ENCODE measurements at places on chromosomes 1 and 21.

- DNase-seq: no peak
Observed at GRCh38 chr1:209527372-209527771, 56.1 kb upstream of the CAMK1G start.

DNA sequence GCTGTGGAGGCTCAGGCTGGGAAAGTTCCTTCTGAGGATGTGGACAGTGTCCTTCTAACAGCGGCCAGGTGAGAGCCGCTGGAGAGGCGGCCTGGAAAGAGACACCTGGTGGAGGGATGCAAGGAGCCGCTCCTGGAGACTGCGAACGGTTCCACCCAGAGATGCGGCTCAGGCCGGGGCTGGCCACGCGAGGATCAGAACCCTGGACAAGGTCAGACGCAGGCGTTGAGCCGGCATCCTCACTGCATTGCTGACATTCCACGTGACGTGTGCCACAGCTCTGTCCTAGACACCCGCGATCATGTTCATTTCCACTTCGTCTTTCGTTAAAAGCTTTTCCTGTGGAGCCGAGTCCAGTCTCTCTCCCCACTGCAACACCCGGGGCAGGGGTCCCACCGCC lies 28.8 kb downstream of the CFAP74 start:
- DNase-seq: no peak

DNA sequence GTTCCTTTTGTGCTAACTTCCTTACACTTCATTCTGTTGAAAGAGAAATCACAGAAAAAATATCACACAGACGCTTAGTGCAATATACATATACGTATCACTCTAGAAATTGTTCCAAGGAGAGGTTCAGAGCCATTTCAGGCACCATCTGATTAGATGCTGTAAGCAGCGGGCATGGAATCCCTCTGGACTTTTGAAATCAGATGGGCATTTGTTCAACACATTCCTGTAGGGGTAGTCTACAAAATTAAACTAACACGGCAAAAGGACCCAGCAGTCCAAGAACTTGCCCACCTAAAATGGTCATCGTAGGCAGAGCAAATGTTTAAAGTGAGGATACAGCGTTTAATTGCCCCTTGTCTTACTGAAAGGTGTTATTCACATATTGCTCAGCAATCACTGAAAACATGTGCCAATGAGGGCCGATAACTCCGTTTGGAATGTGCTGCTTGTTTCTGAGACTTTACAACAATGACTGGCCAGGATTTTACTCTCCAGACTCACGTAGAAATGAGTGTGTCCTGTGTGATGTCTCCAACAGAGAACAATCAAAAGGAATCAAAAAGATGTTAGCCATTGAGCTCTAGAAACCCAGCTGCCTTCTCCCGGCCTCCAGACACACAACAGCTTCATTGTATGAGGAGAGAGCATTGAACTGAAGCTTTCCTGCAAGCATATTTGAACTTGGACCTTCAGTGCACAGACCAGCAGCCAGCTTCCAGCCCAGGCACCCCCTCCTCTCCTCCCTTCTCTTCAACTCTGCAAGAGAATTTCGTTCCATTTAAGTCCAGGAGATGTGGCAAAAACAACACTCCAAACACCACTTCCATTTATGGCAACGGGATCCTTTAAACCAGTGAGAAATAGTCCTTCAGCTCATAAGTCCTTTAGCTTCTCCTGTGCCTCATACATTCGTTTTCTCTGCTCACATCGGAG lies 32.1 kb upstream of the ADORA3 start:
- no peak for DNase-seq

GRCh38 chr1:83559129-83559840 lies 439.6 kb downstream of the TTLL7 start:
- DNase-seq: no peak

- no peak for DNase-seq
Observed at GRCh38 chr1:19337289-19337688, 25.2 kb downstream of the SLC66A1 start.

DNA sequence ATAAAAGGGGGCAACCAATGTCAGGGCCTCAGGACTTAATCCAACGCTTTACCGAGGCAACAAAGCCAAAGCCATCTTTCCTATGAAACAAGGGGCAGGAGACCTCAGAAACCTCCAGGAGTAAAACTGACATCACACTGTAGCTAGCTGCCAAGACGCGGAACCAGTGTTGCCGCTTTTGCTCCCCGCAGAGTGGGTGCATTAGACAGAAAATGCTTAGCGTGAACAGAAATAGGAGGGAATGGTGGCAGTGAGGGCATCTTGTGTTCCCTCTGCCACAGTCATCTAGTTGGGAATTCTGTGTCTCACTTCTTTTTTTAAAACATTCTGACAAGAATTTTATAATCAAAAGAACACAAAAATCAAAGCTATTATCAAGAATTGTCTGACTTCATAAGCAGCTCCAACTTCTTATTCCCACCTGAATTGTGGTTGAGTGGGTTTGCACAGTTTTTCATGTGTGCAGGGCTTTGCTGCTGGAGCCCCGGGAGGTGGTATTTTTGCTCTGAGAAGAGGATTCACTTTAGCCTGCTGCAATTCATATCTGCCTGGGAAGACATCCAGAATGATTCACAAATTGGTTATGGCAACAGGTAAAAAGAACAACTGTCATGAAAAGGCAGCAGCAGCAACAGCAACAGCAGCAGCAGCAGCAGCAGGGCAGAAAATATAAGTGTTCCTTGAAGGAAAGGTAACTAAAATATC lies 82.2 kb upstream of the DIRAS3 start:
- no peak for DNase-seq

DNA sequence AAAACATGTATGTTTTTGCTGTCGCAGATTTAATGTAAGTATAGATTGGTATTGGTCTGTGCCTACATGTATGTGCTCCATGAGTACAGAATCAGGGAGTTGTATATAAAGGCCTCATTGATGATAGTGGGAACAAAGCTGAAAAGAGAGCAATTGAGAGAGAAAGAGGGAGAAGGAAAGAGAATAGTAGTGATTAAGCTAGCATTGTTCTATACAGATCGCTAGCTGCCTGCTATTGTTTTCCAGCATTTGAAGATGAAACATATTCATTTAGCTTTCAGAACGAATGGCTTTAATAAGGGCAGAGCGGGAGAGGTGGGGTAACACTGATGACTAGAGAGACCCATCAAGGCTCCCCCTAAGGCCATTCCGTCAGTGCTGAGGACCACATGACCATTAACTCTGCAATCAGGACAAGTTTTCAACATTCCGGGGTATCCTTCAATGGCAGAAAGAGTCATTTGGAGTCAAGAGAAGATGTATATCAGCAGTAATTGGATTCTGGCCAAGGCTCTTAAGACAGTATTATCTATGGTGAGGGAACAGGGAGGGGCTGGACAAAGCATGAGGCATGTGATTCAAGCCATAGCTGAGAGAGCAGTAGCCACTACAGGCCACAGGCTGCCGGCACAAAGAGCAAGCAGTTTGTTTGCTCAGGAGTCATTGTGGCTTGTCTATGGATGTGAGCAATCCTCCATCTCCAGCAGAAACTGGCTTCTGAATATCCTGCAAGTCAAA lies 176.5 kb downstream of the PBX1 start:
- DNase-seq: no peak

- no peak for DNase-seq
Observed at GRCh38 chr1:1344655-1345361, 4.4 kb downstream of the DVL1 start.

DNA sequence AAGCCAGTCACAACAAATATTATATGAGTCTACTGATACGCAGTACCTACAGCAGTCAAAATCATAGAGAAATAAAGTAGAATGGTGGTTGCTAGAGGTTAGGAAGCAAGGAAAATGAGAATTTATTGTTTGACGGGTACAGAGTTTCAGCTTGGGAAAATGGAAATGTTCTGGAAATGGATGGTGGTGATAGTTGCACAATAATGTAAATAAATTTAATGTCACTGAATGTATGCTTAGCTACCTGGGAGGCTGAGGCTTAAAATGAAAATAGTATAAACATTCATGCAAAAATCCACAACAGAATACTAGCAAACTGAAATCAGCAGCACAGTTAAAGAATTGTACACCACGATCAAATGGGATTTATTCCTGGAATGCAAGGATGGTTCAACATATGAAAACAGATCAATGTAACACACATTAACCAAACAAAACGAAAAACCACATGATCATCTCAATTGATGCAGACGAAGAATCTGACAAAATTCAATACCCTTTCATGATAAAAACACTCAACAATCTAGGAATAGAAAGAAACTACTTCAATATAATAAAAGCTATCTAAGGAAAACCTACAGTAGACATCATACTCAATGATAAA lies 10.7 kb downstream of the TUT4 start:
- no peak for DNase-seq

DNA sequence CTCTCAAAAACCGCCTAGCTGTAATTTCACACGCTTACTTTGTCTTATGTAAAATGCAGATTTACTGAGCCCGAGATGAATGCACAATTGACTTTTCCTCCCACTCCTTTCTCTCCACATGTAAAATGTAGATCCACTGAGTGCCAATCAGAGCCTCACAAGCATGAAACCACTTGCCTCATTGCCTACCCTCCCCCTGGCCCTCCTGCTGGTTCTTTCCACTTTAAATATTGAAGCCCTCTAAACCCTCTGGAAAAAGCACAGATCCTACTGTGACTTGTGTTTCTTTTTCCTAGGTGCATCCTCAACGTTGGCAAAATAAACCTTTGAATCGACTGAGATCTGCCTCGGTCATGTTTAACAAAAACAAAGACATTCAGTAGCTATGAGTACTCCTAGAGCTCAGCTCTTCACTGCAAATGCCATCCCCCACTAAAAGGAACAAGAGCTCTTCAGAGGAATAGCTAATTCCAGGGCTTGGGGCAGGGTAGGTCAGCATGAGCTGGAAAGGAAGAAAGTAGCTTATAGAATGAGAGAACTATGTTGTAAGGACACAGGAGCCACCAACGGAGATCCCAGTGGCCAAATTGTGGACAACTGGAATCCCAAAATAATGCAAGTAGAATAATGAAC lies 365.5 kb upstream of the RUNX1 start:
- no peak for DNase-seq

GRCh38 chr1:221805121-221805520 lies 63.2 kb upstream of the DUSP10 start:
- no peak for DNase-seq

DNA sequence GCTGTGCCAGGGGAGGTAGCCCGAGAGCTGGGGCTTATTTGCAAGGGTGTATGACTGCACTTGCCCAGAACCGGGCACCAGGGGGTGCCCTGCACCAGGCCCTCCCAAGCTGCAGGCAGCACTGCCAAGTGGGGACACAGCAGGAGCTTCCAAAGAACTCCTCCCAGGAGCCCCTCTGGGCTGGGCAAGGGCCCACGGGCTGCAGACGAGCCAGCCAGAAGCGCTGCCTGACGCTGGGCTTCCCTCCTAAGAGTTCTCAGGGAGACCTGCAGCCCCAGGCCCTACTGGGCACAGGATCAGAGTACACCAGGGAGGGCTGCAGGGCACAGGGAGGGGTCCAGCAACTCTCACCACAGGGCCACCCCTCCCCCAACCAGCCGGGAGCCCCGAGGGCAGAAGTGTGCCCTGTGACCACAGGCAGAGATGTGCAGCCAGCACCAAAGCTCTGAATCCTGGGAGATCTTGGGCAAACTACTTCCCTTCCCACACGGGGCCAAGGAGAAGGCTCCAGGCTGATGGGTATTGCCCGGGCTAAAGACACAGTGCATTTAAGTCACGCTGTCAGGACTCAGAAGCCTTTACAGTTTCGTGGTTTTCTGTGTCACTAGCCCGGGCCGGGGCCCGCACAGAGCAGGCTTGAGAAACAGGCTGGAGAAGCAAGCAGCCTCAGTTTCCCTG lies 63.4 kb downstream of the KCNAB2 start:
- no peak for DNase-seq

- DNase-seq: no peak
Observed at GRCh38 chr1:24048205-24048869, 63.6 kb downstream of the MYOM3 start.

- DNase-seq: no peak
Observed at GRCh38 chr1:7589080-7589735, 181.9 kb upstream of the VAMP3 start.

GRCh38 chr1:159879977-159880376 lies 17.5 kb upstream of the VSIG8 start:
- DNase-seq: no peak

DNA sequence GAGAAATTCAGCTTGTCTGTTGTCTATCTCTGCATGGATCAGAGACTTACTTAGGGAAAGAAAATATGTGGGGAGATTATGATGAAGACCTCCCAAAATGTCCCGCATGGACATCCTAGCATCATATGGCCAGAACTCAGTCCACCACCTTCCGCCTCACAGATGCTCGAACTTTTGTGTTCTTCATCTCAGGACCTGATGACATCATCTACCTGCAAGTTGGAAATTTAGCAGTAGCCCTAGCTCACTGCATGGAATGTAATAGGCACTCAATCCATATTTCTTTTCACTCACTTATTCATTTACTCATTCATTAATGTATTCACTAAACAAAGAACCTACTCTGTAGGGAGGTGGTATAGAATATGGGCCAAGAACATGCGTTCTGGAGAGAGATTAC lies 96.8 kb downstream of the CLIC6 start:
- DNase-seq: no peak

DNA sequence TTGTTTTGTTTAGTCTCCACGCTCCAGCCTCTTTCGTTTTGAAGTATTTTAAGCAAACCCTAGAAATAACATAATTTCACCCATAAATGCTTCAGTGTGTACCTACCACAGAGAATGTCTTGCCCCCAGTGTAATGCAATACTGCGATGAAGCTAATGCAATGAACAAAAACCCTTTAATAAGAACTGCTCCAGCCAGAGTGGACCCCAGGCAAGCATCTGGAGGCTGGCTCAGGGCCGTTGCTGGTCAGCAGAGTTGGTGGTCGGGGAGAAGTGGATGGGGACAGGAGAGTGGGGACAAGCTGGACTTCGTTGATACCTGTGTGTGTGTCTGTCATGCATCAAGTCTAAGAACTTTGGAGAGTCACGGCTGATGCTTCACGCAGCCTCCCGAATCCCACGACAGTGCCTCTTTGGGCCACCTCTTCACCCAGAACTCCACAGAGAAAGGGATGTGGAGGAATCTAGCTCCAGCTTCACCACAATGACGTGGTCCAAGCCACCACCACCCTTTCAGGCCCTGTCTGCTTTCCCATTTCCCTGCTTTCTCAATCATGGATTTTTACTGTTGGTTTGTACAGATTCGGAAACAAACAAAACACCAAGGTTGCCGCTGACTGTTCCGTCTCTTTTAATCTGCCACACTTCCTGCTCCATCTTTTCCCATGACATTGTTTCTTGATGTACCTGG lies 108.6 kb upstream of the ERRFI1 start:
- no peak for DNase-seq

DNA sequence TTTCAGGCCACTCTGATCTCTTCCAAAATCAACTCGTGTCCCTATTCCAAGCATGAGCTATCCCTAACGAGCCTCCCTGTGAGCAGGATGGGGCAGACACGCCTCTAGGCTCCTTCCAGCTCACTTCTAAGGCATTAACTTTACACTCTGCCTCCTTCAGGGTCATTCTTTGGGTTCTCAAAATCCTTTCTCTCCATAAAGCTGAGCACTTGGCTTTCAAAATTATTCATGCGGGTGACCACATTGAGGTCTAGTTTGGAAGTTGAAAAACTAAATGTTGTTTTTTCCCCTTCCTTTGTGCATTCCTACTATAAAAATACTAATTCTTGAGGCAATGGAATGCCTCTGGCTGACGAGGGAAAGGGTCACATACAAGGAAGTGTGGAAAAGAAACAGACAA lies 33.5 kb upstream of the BMP8B start:
- DNase-seq: no peak
